ENCODE measurements at places on chromosomes 5 and 9.

DNA sequence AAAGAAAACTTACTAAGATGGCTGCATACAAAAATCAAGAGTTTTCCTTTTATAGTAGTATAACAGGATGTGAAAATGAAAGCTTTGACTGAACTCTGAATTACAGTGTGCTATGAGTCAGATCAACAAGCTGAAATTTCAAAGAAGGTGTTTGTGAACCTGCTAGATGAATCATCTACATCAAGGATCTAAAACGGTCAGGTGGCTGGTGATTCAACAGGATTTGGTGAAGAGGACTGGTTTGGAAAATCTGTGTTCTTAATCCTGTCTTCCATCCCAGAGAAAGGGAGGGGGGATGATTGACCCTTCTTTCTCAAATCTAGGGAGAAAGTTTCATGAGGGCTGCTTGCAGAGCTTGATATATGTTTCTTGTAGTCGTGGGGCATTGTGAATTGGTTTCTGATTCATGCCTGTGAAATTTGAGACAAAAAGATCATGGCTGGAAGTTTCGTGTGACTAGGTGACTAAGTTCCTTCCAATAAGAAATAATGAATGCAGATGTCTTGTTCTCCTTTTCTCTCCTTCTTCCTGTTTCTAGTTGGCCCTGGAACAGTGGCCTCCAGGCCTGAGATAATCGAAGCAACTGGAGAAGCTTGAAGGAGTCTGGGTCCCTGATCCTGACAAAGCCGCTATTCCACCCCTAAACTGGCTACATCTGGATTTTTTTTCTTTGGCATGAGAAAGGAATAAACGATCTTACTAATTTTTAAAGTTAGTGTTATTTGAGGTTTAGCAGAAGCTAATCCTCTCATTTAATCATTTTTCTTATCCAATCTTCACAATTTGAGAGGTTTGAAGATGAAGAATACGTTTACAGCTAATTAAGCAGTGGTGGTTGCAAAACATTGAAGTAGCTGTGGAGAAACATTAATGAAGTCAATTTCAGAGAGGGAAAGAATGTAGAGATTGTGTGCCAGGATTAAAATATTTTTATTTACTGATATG, 67.2 kb downstream of the MRPS30 start:
- no peak for DNase-seq

DNA sequence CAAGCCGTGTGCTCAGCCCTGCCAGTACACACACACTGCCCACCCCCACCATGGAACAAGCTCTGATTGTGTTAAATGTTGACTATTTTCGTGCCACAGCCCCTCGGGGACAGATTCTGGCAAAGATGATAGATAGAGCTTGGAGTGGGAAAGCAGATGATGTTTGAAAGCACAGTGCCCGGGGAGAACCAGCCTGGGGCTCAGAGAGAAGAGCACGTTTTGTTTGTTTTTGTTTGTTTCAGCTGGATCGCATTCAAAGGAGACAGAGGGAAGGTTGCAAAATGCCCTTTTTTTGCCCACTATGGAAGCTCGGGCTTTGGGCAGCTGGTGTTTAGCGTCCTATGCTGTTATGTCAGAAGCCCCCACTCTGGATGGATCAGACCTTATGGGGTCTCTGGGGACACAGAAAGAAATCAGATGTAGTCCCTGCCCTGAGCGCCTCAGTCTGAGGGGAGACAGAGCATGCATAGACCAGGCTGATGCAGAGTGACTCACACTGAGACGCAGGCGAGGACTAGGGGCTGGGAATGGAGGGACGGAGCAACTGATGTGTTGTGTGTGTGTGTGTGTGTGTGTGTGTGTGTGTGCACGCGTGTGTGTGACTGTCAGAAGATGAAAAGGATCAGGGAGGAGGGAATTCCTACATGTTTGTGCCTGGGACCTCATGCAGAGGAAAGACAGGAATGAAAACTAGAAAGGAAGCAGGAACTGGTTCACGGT, 229.7 kb downstream of the MELK start:
- DNase-seq = no peak

- no peak for DNase-seq
Measured at GRCh38 chr9:137459601-137460362, 648 bp upstream of the NSMF start.

- DNase-seq = no peak
Measured at GRCh38 chr9:91297306-91297705, 64.4 kb downstream of the AUH start.

DNA sequence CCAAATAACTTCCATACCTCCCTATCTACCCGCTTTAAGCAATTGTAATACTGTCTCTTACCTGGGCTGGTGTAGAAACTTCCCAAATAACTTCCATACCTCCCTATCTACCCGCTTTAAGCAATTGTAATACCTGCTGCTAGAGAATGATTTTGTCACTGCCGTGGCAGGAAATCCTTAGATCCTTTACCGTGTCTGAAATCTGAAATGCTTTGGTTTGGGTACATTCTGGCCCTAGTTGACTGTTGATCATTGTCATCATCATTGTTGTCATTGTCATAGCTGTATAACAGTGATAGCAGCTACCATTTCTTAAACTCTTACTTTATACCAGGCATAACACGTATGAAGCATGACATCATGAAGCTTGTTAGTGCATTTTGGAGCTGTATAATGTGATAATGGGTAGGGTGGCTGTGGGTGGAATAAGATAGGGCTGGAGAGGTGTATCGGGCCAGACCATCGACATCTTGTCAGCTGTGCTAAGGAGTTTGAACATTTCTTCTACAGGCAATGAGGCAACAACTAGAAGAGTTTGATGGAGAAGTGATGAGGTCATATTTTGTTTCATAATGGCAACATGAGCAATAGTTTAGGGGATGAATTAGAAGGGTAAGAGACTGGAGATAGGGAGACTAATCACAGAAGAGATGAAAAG, 15.7 kb downstream of the PIP5K1B start:
- no peak for DNase-seq

DNA sequence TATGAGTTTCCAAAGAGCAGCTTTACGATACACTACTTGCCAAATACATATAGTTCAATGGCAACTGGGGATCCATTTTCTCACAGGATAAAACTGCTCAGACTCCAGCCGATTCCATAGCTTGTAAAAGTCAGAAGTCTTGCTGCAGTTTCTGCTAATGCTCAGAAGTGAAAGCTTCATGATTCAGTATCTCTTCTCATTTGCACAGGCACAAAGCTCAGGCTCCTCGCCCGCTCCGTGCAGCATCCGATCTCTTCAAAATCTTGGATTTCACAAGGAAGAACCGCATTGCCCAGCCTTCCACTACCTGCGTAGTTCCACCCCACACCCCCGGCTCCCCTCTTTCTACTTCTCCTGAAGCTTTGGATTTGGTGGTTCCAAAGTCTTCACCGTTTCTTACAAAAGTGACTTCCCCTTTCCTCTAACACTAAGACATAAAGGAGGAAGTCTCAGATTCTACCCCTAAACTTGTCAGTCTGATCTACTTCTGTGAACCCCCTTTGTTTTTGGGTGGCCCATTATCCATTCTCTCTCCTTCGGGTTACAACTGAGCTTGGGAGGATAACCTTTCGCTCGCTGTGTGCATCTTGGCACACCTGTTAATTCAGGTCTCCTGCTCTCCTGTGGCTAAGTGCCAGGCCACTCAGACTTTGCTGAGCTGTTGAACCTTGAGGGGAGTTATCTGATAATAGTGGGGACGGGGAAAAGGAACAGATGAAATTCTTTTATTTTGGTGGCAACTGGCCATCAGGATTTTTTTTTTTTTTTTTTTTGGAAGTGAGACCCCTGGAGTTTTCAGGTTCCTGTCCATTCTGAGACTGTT, 194.1 kb downstream of the GNA14 start:
- DNase-seq = no peak
